NCI-H1930 (cell line): ENCODE measurements at places on chromosomes 3 and 15.

DNA sequence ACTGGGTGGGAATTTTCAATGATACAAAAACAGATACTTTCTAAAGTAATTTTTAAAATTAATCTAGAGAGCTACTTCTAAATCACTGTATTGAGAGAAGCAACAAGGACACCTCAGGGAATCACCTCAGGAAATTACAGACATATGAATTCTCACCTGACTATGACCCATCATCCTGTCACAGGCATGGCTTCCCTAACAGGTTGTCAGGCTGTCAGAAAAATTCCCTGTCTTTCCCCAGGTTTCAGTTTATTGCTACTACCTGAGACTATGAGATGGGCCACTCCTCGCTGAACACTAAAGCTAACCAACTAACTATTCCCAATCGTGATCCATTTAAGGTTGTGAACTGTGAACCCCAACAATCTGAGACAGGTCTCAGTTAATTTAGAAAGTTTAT is 66.1 kb downstream of the CD200 start:
- no peak for DNase-seq

DNA sequence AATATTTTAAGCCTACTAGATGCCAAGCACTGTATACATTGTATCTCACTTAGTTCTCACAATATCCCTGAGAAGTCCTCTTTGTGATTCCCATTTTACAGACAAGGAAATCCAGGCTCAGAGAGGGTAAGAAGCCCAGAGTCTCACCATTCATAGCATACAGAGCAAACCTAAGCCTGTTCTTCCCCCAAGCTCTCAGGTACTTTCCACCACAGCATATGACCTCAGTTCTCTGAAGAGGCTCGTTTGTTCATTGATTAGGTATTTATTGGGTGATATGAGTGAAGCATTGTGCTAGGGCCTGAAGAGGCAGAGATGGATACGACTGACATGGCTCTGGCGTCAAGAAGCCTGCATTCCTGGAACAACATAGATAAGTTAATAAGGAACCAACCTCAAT is 310.9 kb upstream of the UMPS start:
- DNase-seq = no peak

GRCh38 chr3:46395210-46395661 is 11.6 kb downstream of the CCR5AS start:
- no peak for DNase-seq

GRCh38 chr3:58999774-59000160 is 50.1 kb downstream of the CFAP20DC start:
- no peak for DNase-seq

DNA sequence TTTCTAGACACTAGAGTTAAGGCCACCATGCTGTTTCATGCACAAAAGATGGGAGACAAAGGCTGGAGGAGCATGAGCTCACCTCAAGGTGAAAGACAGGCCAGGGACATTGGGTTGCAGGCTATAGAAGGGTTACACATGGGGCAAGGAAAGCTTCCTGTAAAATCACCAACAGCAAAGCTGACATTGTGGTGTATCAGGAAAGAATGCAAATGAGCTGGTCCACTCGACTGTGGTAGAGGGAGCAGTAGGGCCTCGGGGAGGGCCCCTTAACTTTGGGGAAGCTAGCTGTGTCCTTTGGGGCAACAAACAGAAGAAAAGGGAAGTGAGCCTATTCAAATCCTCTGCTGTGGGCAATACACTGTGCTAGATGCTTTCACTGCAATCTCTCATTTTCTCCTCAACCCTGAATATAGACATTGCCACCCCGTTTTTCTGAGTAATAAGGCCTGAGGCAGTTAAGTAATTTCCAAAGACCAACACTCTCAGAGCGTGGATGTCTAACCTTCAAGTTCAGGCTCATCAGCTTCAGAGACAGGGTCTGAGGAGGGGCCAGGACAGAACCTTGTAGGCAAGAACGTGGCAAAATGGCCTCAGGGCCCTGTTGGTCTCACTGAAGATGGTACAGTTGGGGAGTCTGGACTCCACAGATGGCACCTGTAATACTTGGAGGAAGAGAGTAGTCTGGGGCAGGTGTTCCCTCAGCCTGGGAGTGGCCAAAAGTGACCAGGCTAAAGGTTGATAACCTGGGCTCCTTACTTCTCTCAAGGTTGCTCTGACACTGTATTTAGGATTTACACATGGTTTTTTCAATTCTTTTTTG is 24.1 kb downstream of the CX3CR1 start:
- no peak for DNase-seq

DNA sequence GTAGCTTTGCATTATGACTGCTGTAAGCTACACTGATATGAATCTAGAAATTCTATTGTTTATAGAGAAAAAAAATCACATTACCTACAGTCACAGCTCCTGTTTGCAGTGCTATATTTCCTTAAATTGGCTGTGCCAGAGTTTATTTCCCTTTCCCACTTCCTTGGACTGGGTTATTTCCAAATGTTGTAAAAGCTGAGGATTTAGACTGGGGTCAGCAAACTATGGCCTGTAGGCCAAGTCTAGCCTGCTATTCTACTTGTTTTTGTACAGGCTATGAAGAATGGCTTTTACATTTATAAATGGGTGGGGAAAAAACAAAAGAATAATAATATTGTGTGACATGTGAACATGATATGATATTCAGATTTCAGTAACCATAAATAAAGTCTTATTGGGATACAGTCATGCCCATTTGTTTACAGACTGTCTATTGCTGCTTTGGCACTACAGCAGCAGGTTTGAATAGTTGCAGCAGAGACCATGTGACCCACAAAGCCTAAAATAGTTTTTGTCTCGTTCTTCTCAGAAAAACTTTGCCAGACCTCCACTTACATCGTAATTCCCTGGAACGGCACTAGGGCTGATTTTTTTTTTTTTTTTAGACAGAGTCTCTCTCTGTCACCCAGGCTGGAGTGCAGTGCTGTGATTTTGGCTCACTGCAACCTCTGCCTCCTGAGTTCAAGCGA is 7.8 kb downstream of the GLDN start:
- no peak for DNase-seq

GRCh38 chr3:53758846-53759245 is 87.4 kb downstream of the CHDH start:
- no peak for DNase-seq

- DNase-seq = no peak
These were observed 136.7 kb downstream of the GBE1 start for GRCh38 chr3:81624756-81625155.

DNA sequence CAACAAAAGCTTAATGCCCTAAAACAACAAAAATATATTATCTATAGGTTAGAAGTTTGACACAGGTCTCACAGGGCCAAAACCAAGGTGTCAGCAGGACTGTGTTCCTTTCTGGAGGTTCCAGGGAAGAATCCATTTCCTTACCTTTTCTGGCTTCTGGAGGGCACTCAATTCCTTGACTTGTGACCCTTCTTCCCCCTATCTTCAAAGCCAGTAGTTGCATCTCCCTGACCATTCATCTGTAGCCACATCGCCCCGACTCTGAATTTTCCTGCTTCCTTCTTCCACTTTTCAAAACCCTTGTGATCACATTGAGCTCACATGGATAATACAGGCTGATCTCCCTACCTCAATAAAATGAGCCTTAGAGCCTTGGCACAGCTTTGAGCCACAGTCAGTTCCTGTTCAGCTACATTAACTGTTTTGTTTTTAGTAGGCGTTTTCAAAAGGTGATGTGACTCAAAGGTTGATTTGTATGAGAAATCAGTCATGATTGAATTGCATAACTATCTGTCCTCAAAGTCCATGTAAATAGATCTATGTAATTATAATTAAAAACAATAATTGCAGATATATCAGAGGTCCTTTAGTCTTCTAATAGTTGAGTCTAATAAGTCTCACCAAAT is 12.4 kb downstream of the PFN2 start:
- DNase-seq = no peak
